ENCODE measurements at places on chromosomes 1 and 21. TPM values are rescaled to one million over a fixed set of nuclear protein-coding genes. Genes with fewer than 3 reads are reported as not detected.

The SPRR2G gene
- not detected for total RNA-seq

The SLC5A9 gene
- not detected for total RNA-seq

The S100A1 gene
- not detected for total RNA-seq

The LCE3E gene
- not detected for total RNA-seq

The MYBPH gene
- not detected for total RNA-seq

The YARS1 gene
- total RNA-seq: 192 TPM

The SLAMF7 gene
- 107 TPM for total RNA-seq

The SLC2A1 gene
- total RNA-seq: 113 TPM

The SPATA21 gene
- not detected for total RNA-seq

The GSTM1 gene
- not detected for total RNA-seq

The OTUD3 gene
- 7.3 TPM for total RNA-seq

DNA sequence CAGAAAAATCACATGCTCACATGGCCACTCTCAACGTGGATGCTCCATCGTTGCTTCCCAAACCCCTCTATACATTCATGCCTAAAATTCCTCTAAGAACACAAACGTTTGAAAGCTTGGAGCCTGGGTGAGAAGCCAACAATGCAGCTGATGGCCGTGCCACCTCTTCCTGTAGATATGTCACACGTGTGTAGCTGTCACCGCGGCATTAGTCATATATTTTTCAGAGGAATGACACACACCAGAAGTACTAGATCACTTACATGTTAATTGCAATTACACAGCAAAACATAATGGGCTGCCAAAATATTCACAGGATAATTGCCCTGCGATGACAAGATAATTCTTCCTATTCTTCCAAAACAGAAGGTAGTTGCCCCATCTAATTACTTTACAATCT, 112.7 kb upstream of the BACE2 start:
- DNase-seq: no peak

GRCh38 chr21:29583424-29583924, 284.8 kb downstream of the BACH1 start:
- no peak for DNase-seq

GRCh38 chr1:29162476-29163138, 19.1 kb downstream of the SRSF4 start:
- DNase-seq: no peak

- DNase-seq: no peak
Observed at GRCh38 chr1:182337736-182338571, 53.6 kb downstream of the GLUL start.

DNA sequence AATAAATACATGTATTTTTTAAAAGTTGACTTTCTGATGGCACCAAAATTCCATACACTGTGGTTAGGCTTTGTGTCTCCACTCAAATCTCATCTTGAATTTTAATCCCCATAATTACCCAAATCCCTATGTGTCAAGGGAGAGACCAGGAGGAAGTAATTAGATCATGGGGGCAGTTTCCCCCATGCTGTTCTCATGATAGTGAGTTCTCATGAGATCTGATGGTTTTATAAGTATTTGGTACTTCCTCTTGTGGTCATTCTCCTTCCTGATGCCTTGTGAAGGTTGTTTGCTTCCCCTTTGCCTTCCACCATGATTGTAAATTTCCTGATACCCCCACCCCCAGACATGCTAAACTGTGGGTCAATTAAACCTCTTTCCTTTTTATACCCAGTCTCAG, 1218.4 kb upstream of the PRMT6 start:
- DNase-seq: no peak

DNA sequence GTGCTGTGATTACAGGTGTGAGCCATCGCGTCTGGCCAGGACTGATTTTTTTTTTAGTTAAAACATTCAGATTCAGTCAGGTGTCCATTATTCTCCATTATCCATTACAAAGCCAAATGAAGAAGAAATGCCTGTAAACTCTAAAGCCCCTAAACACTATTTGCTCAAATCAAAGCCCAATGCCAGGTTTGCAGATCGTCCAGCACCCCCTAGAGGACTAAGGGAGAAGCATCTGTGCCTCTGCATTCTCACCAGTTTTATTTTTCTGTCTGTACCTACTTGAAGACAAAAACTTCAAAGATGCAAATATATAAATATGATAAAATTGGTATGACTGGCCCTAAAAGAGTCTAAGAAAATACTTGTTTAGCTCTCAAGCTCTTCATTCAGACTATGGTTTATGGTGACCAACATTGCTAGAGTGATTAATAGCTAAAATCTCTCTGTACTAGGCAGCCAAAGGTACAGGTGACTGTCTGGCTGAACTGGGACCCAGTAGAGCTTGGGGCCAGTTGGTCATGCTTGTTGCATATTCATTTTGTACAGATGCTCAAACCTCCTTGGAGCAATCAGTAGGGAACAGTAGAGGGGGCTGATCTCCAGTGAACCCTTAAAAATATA, 138.4 kb downstream of the SYT2 start:
- peak; percentile 49 for DNase-seq

GRCh38 chr1:154774175-154774855, 95.8 kb downstream of the KCNN3 start:
- no peak for DNase-seq

- no peak for DNase-seq
Observed at GRCh38 chr1:238101923-238102322, 211.2 kb upstream of the ZP4 start.

GRCh38 chr21:36104317-36105300, 30.3 kb upstream of the CBR3 start:
- peak; percentile 45 for DNase-seq

GRCh38 chr1:114021665-114022099, 42.4 kb downstream of the OLFML3 start:
- DNase-seq: no peak

GRCh38 chr1:115069659-115070308, 19.5 kb downstream of the TSPAN2 start:
- DNase-seq: no peak

DNA sequence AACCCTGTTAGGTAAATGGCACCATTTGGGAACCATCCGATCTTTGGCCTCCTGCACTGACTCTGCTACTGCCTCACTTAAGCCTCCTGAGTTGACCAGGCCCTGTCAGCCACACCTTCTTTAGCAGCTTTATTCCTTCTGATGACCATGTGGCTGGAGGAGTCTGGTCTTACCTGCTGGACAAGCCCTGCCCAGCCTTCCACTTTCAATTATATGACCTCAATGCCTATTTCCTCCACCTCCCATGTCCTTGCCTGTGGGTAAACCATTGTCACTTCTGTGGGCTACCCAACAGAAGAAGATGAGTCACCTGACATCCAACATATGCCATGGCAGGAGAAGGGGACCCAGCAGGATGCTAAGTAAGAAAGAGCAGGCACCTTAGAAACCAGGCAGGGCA, 393.8 kb downstream of the NTNG1 start:
- DNase-seq: no peak

DNA sequence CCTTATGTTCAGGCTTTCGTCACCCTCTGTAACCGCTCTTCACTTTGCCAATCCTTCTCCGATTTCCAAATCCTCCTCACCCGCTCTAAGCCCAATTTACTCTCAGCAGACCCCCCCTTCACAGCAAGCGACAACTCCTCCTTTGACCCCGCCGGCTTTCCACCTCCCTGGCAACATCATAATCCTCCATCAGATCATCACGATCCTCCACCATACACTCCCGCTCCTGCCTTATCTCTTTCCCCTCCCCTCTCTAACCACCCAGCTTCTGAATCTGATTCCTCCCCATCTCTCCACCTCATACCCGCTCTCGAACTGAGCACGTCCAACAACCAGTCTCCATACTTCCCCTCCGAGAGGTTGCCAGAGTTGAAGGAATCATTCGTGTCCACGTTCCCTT, 7.5 kb upstream of the EVA1B start:
- no peak for DNase-seq

GRCh38 chr1:164562511-164562910, 3.5 kb downstream of the PBX1 start:
- no peak for DNase-seq

GRCh38 chr1:166673722-166674121, 165.6 kb upstream of the POGK start:
- DNase-seq: no peak

- no peak for DNase-seq
Observed at GRCh38 chr1:36567601-36568341, 85.1 kb upstream of the CSF3R start.

DNA sequence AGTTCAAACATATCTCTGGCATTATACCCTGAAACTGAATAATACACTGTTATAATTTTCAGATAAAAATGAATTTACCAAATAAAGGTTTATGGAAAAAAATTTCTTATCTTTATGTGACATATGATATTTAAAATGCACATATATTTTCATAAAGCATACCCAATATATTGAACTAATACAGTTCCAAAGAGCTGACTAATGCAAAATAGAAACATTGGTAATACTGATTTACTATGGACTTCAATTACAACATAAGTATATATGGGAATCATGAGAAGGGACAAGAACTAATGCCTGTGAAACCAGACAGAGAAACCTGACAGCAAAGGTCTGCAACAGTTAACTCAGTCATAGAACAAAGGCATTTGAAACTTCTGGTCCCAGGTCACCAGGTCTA, 153.5 kb downstream of the DENND1B start:
- no peak for DNase-seq

DNA sequence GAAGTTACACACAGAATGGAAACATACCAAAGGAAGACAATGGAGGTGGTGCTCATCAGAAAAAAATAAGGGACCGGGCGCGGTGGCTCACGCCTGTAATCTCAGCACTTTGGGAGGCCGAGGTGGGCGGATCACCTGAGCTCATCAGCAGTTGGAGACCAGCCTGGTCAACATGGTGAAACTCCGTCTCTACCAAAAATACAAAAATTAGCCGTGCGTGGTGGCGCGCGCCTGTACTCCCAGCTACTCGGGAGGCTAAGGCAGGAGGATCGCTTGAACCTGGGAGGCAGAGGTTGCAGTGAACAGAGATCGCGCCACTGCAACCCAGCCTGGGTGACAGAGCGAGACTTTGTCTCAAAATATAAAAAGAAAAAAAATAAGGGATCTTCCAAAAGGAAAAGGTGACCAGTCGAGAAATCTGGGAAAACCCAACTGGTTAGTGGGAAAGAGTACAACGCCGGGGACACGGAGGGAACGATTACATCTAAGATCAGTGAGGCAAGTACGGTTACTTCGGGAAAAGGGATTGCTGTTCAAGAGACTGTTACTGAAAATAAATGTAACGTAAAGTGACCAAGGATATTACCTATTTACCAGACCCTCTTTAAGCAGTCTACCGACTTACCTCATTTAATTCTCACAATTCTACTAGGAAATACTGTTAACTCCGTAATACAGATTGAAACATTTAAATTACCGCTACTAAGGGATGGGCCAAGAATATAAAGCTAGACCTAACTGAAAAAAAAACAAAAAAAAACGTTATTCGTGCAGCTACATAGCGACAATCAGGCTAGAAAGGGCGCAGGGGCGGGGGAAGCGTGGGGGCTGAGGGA, 822 bp downstream of the CCT3 start:
- DNase-seq: peak; percentile 42

DNA sequence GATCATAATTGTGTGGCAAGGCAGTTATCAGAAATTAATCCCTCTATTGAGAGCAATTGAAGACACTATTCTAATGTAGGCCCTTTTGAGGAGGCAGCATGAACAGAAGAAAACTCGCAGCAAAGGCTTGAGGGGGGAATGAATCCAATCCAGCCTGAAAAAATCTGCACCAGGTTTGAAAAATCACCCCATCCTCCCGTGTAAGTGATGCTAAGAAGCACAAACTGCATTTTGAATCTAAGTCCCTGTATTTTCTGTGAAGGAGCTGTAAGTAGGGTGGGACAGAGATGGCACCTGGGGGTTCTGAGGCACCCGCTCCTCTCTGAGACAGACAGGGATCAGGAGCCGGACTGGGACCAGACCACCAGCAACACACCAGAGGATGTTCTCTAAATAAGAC, at the start of gene CRB1:
TSS of gene CRB1 (plus strand) at position 241 of the 400 bp plus-strand sequence. CDS start 161 bp downstream, outside the sequence.
- DNase-seq: no peak

GRCh38 chr1:145961425-145962156, 2.8 kb downstream of the ANKRD34A start:
- peak; percentile 71 for DNase-seq

DNA sequence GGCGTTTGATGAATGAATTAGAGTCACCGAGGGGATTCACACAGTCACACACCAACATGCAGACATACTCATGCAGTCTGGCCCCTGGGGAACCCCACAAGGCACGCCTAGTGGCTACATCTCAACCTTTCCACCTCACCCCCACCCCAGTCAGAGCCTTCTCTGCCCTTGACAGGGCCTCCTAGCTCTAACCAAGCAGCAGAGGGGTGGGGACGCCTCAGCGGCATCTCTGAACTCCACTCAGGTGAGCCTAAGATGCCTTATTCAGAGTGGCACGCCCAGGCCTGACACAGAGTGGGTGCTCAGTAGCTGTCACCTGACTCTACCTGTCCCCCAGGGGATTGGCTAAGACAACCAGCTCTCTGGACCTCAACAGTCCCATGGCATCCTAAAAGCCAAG, 3.7 kb upstream of the SDC3 start:
- no peak for DNase-seq

GRCh38 chr1:223338811-223339746, 24.9 kb downstream of the SUSD4 start:
- DNase-seq: no peak

DNA sequence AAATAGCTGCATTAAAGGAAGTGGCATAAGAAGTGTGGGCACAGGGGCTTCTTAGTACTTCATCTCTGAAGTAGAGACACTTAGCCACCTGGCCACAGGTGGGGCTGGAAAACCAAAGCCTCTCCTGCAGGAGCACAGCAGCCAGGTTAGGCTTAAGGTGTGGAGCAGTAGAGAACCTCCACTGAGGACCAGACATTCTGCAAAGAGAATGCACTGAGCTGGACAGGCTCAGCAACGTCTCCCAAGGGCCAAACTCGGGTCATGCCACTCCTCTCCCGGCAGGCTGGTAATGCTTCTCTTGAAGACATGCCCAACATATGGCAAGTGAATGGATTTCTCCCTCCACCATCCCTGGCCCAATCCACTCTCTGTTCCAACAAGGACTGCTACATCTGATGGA, 33.0 kb upstream of the LRRC38 start:
- DNase-seq: no peak

GRCh38 chr1:163201906-163202305, 810 bp downstream of the RGS5 start:
- no peak for DNase-seq

DNA sequence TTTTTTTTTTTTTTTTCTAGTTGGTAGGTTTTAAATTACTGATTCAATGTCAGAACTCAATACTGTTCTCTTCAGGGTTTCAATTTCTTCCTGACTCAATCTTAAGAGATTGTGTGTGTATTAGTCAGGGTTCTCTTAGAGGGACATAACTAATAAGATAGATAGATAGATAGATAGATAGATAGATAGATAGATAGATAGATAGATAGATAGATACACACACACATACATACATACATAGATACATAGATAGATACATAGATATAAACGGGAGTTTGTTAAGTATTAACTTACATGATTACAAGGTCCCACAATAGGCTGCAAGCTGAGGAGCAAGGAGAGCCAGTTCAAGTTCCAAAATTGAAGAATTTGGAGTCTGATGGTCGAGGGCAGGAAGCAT, 251.3 kb downstream of the SMYD3 start:
- DNase-seq: no peak
